ENCODE measurements at places on chromosomes 11 and 22. TPM values are rescaled to one million over a fixed set of nuclear protein-coding genes. Genes with fewer than 3 reads are reported as not detected.

The RTN4R gene
- 3.1 TPM for total RNA-seq

The LINC01488 gene
- total RNA-seq, result not detected

DNA sequence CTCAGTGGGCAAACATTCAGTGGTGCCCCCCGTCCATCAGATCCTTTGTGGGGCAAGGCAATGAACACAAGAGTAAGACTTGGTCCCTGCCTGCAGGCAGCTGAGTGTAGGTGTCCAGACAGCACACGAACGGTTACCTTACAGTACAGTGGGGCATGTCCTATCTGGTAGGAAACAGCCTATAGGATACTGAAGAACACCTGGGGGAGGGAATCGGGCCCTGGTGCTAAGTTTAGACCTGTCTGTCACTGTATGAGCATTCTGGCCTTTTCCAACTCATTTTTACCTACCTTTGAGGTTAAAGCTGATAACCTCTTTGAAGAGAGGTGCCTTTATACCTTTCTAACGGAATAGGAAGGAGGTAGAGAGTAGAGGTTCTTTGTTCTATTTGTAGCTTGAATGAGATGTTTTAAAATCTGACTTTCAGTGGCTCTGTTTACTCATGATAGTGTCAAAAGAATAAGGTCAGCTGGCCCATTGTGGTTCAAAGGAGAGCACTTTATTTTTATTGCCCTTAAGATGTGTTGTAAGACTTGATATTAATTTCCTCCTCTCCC is 8.9 kb downstream of the ZNRF3 start:
- peaks cover 8% of the 10 kb centered on the region for H3K4me1 ChIP-seq
- no peaks in the 10 kb centered on the region for H3K36me3 ChIP-seq
- H3K4me3 ChIP-seq, result no peak overlapping the region
- peaks cover 35% of the 10 kb centered on the region for H3K27me3 ChIP-seq
- no peak for DNase-seq

The SCGB1C1 gene
- not detected for total RNA-seq

DNA sequence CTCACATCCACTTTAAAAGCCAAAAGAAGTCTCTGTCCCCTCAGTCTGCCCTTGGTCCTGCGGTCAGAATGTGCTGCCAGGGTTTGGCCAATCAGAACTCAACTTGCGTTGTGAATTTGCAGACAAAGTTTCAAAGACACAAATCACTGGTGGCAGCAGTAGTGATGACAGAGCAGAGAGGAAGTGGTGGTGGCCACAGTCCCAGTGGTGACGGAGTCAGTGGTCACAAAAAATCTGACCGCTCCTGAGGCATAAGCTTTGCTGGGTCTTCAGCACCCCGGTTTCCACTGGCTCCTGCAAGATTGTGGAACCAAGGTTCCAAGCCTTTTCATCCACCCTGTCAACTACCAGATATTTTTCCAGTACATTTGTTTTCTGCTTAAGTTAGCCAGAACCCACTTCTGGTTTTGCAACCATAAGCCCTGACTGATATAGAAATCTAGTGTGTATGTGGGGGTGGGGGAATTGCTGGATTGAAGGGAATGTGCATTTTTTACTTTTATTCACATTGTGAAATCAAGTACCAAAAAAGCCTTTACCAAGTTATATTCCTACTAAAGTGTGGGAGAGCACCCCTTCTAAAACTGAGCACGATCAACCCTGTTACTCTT is 112.3 kb downstream of the TMPRSS5 start:
- peaks cover 25% of the 10 kb centered on the region for H3K27me3 ChIP-seq
- peaks cover 17% of the 10 kb centered on the region for H3K4me1 ChIP-seq
- no peak overlapping the region for H3K4me3 ChIP-seq
- no peaks in the 10 kb centered on the region for H3K36me3 ChIP-seq

- peaks cover 39% of the 10 kb centered on the region for H3K4me1 ChIP-seq
- peak overlapping the region; percentile 84 for H3K4me3 ChIP-seq
- peak overlapping the region; percentile 90 for H3K27ac ChIP-seq
- no peak for DNase-seq
- peaks cover 16% of the 10 kb centered on the region for H3K36me3 ChIP-seq
Measured at GRCh38 chr22:20983081-20983771, 1.1 kb downstream of the LZTR1 start.

DNA sequence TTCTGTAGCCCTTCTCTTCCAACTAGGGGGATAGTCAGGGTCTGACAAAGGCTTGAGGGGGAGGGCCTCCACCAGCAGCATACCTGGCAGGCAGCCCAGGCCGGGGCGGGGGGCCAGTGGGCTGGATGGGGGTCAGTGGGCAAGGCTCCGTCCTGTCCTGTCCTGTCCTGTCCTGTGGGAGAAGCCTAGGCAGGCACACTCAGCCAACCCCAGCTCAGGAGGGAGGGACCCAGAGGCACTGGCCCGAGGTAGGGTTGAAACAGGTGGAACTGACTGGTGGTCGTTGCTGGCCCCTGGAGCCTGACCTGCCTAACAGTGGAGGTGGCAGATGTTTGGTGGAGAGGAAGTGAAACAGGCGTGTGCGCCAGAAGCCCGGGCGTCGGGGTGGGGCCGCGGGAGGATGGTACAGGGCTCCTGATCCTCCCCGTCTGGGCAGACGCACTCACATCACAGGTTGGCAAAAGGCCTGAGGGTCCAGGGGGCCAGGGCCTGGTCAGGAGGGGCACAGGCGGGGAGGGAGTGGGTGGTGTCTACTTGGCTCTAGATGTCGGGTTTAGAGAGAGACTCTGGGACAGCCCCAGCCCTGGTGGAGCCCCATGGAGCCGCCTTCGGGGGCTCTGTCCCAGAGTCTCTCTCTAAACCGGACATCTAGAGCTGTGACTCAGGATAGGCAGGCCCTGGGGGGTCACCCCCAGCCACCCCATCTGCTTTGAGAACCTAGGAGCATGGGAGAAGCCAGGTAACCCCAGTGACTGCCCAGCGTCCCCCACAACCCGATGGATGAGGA is 32.5 kb upstream of the GRAMD4 start:
- peak overlapping the region; percentile 70 for H3K4me3 ChIP-seq
- H3K27me3 ChIP-seq, result no peaks in the 10 kb centered on the region
- DNase-seq, result peak; percentile 49
- peaks cover 2% of the 10 kb centered on the region for H3K36me3 ChIP-seq

DNA sequence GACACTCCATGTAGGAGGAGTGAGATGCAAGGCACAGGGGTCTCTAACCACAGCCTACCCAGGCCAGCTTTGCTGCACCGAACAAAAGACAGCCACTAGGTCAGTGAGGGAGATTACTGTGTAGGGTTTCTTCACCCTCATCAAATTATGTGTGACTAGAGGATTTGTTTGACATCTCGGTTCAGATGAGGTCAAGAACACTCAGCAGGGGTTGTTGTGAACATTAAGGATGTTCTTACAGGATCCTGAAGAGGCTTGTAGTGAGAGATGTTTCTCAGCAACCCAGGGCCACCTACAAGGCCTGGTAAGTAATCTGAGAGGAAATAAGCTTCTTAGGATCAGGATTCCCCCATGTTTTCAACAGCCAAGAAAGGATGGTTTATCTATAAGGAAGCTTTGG is 202.1 kb downstream of the NXPE2 start:
- no peak for DNase-seq
- H3K36me3 ChIP-seq, result no peaks in the 10 kb centered on the region
- no peaks in the 10 kb centered on the region for H3K27me3 ChIP-seq
- no peak overlapping the region for H3K4me3 ChIP-seq

- no peak overlapping the region for H3K27ac ChIP-seq
- H3K27me3 ChIP-seq, result no peaks in the 10 kb centered on the region
- H3K4me3 ChIP-seq, result no peak overlapping the region
- peaks cover 4% of the 10 kb centered on the region for H3K36me3 ChIP-seq
- DNase-seq, result no peak
- H3K4me1 ChIP-seq, result peaks cover 24% of the 10 kb centered on the region
Measured at GRCh38 chr22:21633481-21633880, 921 bp downstream of the CCDC116 start.

GRCh38 chr11:38640854-38641253 is 2042.8 kb upstream of the RAG2 start:
- H3K4me1 ChIP-seq, result no peaks in the 10 kb centered on the region
- DNase-seq, result no peak
- no peak overlapping the region for H3K27ac ChIP-seq
- H3K4me3 ChIP-seq, result no peak overlapping the region
- no peaks in the 10 kb centered on the region for H3K36me3 ChIP-seq
- no peaks in the 10 kb centered on the region for H3K27me3 ChIP-seq

- H3K36me3 ChIP-seq, result peaks cover 1% of the 10 kb centered on the region
- H3K4me1 ChIP-seq, result peaks cover 18% of the 10 kb centered on the region
- H3K27me3 ChIP-seq, result peaks cover 2% of the 10 kb centered on the region
- H3K4me3 ChIP-seq, result no peak overlapping the region
- DNase-seq, result no peak
Measured at GRCh38 chr11:77416357-77416756, 57.5 kb downstream of the PAK1 start.

- H3K4me3 ChIP-seq, result no peak overlapping the region
- H3K27me3 ChIP-seq, result no peaks in the 10 kb centered on the region
- no peak for DNase-seq
- peaks cover 4% of the 10 kb centered on the region for H3K4me1 ChIP-seq
Measured at GRCh38 chr11:119041821-119042514, 11.3 kb upstream of the SLC37A4 start.

GRCh38 chr22:28894807-28895206 is 11.4 kb downstream of the ZNRF3 start:
- H3K36me3 ChIP-seq, result no peaks in the 10 kb centered on the region
- H3K4me3 ChIP-seq, result no peak overlapping the region
- H3K27me3 ChIP-seq, result peaks cover 20% of the 10 kb centered on the region
- H3K27ac ChIP-seq, result no peak overlapping the region

GRCh38 chr11:120125024-120125423 is 12.9 kb downstream of the TRIM29 start:
- H3K4me1 ChIP-seq, result no peaks in the 10 kb centered on the region
- H3K36me3 ChIP-seq, result no peaks in the 10 kb centered on the region
- H3K27me3 ChIP-seq, result no peaks in the 10 kb centered on the region
- no peak for DNase-seq
- no peak overlapping the region for H3K4me3 ChIP-seq
- H3K27ac ChIP-seq, result no peak overlapping the region

GRCh38 chr11:38416141-38416540 is 1818.1 kb upstream of the RAG2 start:
- no peaks in the 10 kb centered on the region for H3K27me3 ChIP-seq
- no peak overlapping the region for H3K4me3 ChIP-seq
- H3K36me3 ChIP-seq, result no peaks in the 10 kb centered on the region
- no peaks in the 10 kb centered on the region for H3K4me1 ChIP-seq
- no peak overlapping the region for H3K27ac ChIP-seq

GRCh38 chr22:39920134-39920743 is 19.4 kb downstream of the GRAP2 start:
- peaks cover 93% of the 10 kb centered on the region for H3K4me1 ChIP-seq
- H3K4me3 ChIP-seq, result peak overlapping the region; percentile 72

GRCh38 chr11:127106938-127107337 is 106.4 kb upstream of the KIRREL3 start:
- no peak overlapping the region for H3K27ac ChIP-seq
- no peak for DNase-seq
- no peaks in the 10 kb centered on the region for H3K27me3 ChIP-seq
- H3K36me3 ChIP-seq, result no peaks in the 10 kb centered on the region
- H3K4me1 ChIP-seq, result no peaks in the 10 kb centered on the region
- H3K4me3 ChIP-seq, result no peak overlapping the region

DNA sequence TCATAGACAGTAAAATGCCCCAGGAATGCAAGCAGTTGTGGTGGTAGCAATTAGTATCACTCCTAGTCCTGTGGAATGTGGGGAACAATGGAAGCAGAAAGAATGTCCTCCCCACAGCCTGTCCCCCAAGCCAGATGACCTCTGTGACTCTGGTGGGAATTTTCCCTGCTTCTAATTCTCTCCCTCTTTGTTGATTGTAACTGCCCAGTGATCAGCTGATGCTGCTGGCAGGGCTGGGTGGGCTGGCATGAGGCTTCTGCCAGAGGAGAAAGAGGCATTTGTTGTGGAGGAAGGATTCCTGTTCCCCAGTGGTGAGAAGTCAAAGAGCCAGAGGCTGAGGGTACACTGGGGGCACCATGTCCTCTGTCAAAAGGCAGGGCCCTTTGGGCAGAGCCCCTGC is 116.7 kb upstream of the NCAM1 start:
- H3K4me3 ChIP-seq, result no peak overlapping the region
- DNase-seq, result no peak
- no peaks in the 10 kb centered on the region for H3K4me1 ChIP-seq
- peaks cover 4% of the 10 kb centered on the region for H3K27me3 ChIP-seq
- H3K27ac ChIP-seq, result no peak overlapping the region

- no peak overlapping the region for H3K27ac ChIP-seq
- DNase-seq, result no peak
- H3K27me3 ChIP-seq, result peaks cover 5% of the 10 kb centered on the region
- H3K4me1 ChIP-seq, result peaks cover 29% of the 10 kb centered on the region
- no peak overlapping the region for H3K4me3 ChIP-seq
Measured at GRCh38 chr11:76823481-76824028, 37.2 kb upstream of the ACER3 start.

- no peaks in the 10 kb centered on the region for H3K27me3 ChIP-seq
- no peak overlapping the region for H3K4me3 ChIP-seq
- DNase-seq, result no peak
- H3K4me1 ChIP-seq, result peaks cover 5% of the 10 kb centered on the region
Measured at GRCh38 chr11:12330485-12331231, 46.7 kb upstream of the PARVA start.

The UBQLNL gene
- 0.45 TPM for total RNA-seq

GRCh38 chr11:134449713-134450112 is 37.7 kb upstream of the B3GAT1 start:
- no peak overlapping the region for H3K4me3 ChIP-seq
- DNase-seq, result no peak

GRCh38 chr11:32451808-32452207 is 16.5 kb upstream of the WT1 start:
- peaks cover 16% of the 10 kb centered on the region for H3K27me3 ChIP-seq

GRCh38 chr11:82465481-82465880 is 268.2 kb downstream of the FAM181B start:
- H3K36me3 ChIP-seq, result no peaks in the 10 kb centered on the region
- no peaks in the 10 kb centered on the region for H3K27me3 ChIP-seq
- H3K4me1 ChIP-seq, result no peaks in the 10 kb centered on the region
- DNase-seq, result no peak
- H3K4me3 ChIP-seq, result no peak overlapping the region

DNA sequence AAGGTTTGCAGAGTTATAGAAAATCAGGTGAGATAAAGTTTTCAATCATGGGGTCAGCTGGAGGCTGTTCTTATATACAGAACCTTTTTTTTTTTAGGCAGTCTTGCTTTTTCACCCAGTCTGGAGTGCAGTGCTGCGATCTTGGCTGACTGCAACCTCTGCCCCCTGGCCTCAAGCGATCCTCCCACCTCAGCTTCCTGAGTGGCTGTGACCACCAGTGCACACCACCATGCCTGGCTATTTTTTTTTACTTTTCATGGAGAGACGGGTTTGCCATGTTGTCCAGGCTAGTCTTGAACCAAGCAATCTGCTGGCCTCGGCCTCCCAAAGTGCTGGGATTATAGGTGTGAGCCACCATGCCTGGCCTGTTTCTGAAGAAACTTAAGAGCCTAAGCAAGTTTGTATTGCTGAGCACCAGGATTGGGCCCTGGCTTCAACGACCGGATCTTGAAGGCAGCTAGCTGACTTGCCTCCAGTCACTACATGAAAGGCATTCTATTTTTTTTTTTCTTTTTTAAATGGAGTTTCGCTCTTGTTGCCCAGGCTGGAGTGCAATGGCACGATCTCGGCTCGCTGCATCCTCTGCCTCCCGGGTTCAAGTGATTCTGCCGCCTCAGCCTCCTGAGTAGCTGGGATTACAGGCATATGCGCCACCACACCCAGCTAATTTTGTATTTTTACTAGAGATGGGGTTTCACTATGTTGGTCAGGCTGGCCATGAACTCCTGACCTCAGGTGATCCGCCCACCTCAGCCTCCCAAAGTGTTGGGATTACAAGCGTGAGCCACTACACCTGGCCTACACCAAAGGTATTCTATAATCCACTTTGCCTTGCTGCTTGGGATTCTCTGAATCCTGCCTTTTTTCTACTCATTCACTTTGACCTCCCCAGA is 7.6 kb downstream of the XBP1 start:
- H3K4me1 ChIP-seq, result peaks cover 65% of the 10 kb centered on the region
- no peaks in the 10 kb centered on the region for H3K27me3 ChIP-seq
- H3K4me3 ChIP-seq, result no peak overlapping the region
- H3K36me3 ChIP-seq, result peaks cover 61% of the 10 kb centered on the region

The MN1 gene
- 0.10 TPM for total RNA-seq
